ENCODE measurements at places on chromosomes 7 and 10.
A peak's percentile ranks its signal among the peaks of the same experiment; 100 is the strongest.

DNA sequence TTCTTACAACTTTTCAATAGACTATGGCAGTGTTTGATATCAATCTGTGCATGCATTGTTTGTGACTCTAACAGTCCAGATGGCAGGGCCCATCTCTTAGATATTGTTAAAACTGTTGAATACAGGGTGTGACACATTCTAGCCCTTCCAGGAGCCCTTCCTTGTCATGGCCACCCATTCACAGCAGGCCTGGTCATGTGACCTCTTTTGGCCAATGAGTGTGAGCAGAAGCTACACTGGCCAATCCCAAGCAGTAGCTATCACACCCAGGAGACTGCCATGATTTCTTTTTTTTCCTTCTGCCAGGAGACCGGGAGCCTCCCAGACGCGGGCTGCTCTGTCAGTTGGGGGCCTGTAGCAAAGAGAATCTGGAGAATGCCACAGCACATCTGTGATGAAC, 655.4 kb upstream of the MKI67 start:
- DNase-seq, result no peak

- no peak for DNase-seq
Observed at GRCh38 chr10:24041034-24041433, 167.9 kb upstream of the KIAA1217 start.

DNA sequence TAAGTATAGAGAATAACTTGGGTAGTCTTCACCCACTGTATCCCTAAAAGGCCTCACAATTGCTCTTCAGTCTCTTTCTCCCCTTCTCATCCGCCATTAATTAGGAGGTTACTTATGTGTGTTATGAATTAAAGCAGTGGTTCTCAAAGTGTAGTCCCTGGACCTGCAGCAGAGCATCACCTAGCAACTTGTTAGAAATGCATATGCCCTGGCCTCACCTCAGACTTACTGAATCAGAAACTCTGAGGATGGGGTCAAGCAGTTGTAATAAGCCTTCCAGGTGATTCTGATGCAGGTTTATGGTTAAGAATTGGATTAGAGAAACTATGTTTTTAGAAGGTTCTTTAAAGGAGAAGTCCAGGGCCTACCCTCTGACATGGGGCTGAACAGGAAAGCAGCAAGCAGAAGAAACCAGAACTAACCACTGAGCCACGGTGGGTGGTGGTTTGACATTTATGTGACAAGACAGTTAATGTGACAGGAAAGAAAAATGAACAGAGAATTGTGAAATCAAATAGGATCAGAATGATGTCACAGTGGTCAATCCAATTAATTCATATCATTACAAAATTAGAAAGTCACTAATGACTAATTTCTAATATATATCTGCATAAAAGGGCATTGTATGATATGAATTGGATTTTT, 37.6 kb downstream of the ENTPD1 start:
- DNase-seq, result no peak

DNA sequence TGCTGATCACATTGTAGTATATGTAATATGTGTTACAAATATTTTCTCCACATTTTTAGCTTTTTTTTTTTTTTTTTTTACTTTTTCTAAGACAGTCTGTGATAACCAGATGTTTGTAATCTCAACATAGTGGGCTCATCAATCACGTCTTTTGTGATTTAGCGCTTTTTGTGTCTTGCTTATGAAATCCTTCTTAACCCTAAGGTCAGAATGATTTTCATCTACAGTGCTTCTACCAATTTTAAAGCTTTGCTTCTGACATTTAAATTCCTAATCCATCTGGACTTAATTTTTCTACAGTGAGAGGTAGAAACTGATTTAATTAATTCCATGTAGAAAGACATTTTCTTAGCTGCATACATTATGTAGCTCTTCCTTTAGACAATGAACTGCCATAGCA, 626.4 kb downstream of the TNS3 start:
- DNase-seq, result no peak

GRCh38 chr10:70267161-70267933, 16.5 kb downstream of the NPFFR1 start:
- DNase-seq, result peak; percentile 28

- no peak for DNase-seq
Observed at GRCh38 chr10:48707472-48707871, 22.8 kb downstream of the WDFY4 start.

DNA sequence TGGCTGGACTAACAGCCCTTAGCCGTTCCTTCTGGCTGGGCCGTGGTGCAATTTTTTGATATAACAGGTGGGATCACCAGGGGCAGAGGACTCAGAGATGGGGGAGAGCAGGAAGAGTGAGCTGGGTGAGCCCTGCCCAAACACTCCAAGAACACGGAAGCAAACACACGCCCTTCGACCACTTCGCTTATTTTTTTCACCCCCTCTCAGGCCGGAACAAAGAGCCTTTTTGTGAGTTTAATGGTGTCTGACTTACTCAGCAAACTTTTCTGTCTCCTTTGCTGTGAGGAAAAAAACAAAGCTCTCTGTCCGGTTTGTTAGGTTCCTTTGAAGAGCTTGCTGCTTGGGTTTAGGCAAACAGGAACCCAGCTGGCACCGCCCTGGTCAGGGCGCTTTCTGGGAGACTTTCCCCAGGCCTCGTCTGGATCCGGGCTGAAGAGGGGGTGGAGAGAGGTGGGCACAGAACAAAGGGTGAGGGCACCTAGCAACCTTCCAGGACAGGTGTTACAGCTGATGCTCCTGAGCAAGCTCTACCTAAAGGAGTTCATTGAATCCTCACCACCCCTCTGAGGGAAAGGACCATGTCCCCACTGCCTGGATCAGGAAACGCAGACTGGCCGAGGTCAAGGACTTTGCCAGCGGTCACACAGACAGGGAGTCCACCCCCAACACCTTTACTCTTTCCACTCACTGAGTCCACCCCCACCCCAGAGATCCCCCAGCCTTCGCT, 23.3 kb downstream of the CALML3 start:
- DNase-seq, result no peak

DNA sequence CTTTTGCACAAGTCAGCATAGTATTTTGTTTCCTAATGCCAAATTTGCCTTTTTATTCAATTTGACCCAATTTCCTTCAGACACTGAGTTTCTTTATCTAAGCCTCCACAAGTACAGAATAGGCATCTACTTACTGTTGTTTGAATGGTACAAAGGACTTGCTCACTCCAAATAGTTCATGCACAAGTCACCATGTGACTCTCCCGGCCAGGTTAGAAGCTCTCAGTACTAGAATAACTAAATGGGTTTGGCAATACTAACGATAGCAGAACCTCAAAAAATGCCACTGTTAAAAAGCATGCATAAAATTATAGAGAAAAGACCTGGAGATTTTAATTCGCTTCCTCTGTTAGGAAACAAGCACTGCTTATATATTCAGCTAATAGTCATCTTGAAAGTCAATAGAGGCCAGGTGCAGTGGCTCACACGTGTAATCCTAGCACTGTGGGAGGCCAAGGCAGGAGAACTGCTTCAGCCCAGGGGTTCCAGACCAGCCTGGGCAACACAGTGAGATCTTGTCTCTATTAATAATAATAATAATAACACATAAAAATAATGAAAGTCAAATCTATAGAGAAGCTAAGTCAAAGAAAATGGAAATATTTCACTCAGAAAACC, 335.8 kb upstream of the MBL2 start:
- DNase-seq, result no peak

DNA sequence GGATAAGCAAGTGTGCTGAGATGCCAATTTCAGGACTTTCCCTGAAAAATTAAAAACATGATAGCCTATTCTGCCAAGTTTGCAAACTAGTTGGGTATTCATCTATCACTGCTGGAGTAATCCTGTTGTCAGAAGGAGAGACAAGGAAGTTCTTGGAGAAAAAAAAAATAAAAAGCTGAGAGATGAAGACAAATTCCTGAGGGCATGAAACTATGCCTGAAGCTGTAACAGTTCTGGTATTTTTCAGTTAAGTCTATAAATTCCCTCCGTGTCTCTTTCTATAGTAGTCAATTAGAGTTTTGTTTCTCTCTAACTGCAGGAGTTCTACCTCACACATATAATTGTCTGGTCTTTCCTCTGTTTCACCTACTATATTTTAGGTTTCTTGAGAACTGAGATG, 95.7 kb downstream of the DGKB start:
- DNase-seq, result no peak

DNA sequence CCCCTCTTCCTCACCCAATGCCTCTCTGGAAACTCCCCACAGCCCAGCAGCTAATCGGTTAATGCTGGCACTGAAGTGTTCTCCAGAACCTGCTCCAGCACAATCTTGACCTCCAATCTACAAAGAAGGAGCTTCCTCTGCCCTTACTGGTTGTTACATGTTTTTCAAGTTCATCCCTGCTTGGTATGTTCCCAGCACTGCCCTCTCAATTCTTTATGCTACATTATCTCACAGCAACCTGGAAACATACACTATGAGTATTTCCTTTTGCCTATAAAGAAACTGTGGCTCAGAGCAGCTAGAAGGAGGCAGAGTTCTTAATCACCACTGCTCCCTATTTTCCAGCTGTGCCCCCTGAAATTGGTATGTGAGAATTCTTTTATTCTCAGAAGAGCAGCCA, 84.1 kb upstream of the KMT2E start:
- DNase-seq, result no peak

GRCh38 chr10:29482591-29483431, 152.0 kb downstream of the SVIL start:
- DNase-seq, result peak; percentile 38

DNA sequence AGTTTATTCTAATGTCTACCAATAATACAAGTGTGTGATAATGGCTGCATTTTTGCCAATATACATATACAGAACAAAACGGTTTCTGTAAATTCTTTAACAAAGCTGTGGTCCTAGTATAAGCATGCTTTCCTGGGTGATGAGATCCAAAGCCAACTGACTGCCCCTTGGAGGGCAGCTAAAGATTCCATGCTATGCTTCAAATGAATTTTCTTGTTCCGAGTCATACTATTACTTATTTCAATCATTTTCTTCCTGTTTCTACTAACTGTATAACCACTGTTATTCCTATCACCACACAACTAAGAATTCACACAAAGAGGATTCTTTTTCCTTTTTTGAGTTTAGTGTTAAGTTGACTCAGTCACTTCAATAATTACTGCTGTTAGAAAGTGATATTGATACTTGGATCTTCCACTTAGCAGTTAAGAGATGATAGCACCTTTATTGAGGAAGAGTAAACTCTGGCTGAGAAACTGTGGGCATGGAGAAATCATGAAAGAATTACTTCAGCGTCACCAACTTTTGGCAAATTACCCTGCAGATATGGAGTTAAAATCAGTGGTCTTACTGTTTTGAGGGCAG, 197.5 kb downstream of the ARL4A start:
- no peak for DNase-seq

DNA sequence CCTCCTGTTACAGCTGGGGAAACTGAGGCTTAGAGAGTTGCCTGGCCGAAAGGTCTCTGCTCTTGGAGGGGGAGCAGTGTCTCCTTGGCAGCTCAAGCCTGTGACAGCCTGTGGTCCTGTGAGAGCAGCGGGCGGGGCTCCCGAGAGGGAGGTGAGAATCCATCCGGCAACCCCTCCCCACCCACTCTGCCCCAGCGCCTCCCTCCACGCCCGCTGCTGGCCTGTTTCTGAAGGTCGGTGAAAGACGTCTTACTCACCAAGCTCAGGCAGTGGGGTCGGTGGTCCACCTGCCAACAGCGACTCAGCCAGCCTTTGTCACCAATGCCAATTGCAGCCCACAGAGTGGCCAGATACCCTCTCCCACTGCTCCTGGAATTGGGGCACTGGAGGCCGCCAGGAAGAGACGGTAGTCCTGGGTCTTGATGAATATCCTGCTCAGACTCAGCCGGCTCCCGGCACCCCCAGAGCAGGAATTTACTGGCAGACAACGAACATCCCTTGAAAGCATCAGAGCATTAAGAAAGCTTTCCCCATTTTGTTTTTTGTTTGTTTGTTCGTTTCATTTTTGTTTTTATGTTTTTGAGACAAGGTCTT, 7.4 kb upstream of the TTYH3 start:
- DNase-seq, result no peak

DNA sequence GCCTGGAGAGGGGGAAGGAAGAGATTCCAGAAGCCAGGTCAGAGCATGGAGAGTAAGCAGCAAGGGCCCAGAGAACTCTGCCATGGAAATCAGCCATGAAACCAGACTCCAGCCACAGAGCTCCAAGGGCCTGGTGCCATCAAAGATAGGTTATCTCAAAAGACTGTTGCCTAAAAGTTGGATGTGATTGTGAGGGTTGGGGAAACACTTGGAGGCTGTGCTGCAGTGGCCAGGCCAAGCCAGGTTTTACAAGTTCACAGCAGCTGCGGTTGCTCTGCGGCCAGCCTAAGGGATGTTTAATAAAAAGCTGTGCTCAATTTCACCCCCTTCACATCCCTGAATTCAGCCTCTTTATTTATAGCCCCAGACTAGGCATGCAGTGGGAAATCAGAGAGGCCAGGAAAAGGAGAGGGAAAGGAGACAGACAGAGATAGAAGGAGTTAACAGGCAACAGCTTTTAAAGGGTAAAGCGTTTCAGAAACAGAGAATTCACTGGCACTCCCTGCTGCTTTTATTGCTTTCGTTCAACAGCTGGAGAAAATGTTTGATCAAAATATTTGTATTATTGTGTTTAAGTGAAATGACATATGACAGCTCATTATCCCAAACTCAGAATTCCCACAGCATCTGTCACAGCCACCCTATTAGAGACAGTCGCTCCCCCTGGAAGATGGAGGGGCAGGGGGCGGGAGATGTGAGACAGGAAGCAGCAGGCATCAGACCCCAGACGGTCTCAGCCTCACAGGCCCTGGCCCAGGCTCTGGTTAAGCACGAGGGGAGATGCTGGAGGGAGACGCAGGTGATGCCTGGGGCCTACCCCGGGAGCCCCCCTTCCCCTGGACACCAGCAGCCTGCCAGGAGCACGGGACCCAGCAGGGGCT, 140.1 kb downstream of the GLI3 start:
- no peak for DNase-seq

DNA sequence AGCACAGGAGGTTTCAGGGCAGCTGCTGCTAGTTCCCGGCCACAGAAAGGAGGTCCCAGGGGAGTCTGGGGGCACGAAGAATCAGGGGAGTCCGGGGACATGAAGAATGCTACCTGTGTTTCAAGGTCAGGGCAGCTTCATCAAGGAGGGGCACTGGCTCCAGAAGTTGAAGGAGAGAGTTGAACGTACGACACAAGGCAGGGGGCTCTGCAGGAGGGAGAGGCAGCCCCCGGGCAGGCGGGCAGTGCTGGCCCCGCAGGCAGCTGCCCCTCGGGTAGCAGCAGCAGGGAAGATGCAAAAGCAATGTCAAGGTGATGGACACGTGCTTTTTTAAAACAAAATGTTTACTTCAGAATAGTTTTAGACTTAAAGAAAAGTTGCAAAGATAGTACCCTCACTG, 134.7 kb upstream of the RNF32 start:
- no peak for DNase-seq

DNA sequence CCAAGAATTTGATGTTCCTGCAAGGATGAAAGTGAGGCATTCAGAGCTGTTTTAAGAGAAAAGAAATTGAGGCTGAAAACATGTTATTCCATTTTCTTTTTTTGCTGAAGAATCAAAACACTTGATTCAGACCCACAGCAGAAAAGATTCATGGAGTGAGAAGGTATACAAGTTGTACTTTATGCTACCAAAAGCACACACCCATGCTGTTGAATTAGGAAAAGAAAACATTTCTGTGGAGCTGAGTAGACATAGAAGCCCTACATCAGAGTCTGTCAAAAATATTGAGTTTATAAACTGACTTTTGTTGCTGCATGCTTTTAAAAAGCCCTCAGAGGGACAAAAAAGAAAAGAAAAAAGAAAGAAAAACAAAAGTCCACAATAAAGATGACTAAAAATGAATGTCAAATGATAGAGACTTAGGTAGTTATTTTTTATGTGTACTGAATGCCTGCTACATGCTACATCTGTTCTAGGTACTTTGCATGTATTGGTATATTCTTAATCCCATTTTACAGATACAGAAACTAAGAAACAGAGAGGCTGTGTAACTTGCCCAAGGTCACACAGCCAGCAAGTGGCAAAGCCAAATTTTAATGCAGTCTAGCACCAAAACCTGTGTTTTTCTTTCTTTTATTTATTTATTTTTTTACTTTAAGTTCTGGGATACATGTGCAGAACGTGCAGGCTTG, 71.7 kb upstream of the PALS2 start:
- no peak for DNase-seq

Measured in stimulated activated CD4-positive, alpha-beta T cell treated with anti-CD3 and anti-CD28 coated beads, Interleukin-15, amount 100 ng/mL, for 24 hours (primary cell).